ENCODE measurements at places on chromosomes 5 and 9.

DNA sequence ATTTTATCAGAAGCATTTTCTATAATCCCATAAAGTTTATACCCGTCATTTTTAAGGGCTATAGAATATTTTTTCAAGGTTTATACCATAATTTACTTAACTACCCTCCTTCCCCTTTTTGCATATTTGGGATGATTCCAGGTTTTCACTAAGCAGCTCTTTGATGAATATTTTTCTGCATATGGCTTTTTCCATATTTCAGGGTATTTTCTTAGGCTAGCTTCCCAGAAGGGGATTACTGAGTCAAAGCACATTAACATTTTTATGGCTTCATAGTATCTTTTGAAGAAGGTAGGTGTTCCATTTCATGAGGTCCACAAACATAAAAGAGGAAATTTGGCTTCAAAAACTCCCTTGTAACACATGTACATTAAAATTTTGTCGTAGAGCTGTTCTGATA, 14.6 kb upstream of the COL15A1 start:
- DNase-seq = no peak

- DNase-seq = no peak
These were observed 13.6 kb upstream of the SLC22A4 start for GRCh38 chr5:132280371-132281240.

- no peak for DNase-seq
These were observed 112.0 kb downstream of the ADAMTS16 start for GRCh38 chr5:5252106-5252505.

GRCh38 chr9:134688231-134688630, 46.6 kb downstream of the COL5A1 start:
- no peak for DNase-seq

DNA sequence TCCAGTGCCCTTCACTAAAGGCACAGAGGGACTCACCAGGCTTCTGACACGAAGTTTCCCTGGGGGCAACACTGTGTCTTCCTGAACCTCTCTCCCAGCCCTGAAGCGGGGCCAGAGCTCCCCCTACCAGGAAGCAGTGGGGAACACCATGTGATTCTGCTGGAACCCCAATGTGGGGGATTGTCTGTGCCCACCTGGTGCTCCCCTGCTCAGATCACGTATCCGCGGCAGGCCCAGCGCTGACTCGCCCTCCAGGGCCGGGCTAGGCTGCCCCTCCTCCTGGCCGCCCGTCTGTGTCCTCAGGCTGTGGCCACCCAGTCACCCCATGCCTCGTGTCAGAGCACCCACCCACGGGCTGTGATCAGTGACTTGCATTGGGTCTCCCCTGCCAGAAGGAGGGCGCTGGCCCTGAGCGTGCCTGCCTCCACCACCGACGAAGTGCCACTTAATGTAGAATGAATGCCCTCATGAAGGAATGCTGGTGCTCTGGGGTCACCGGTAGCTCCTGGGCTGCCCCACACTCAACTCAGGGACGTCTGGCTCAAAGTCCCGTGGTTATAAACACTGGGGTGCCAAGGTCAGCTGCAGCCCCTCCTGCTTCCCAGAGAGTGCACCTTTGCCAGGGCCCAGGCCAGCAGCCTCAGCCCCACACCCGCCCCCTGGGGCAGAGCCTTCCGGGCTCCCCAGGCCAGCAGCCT, 22.1 kb downstream of the SARDH start:
- DNase-seq = no peak

DNA sequence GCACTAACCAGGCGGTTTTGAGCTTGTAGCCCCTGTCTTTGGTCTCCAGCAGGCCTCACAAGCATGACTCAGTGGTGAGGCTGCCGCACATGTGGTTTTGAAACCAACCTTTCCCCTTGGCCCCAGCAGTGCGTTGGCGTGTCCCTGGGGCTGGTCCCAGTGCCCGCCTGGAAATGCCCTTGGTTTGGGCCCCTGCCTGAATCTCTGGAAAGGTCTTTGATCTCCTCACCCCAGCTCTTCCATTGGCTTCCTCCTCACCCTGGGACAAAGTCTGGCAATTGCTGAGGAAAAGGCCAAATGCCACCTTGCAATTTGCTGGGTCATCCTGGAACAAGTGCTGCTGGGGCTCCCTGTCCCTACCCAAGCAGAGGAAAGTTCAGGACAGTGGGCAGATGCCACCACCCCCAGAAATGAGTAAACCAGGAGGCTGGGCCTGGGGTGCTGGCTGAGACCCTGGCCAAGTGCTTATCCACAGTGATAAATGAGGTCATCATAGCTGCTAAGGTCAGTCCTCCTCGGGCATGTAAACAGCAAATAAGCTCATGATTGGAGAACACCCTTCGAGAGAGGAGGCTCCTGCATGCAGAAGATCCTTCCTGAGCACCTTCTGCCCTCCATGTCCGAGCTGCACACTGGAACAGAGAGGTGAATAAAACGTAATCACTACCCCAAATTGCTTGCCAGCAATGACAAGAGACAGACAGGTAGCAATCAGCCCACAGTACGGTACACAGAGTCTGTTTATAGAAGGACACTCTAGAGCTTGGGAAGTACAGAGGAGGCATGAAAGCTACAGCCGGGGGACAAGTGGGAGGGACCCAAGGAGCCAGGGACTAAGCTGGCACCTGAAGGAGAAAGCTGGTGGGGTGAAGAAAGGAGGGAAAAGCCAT, 98.9 kb upstream of the CPEB4 start:
- peak; percentile 71 for DNase-seq

DNA sequence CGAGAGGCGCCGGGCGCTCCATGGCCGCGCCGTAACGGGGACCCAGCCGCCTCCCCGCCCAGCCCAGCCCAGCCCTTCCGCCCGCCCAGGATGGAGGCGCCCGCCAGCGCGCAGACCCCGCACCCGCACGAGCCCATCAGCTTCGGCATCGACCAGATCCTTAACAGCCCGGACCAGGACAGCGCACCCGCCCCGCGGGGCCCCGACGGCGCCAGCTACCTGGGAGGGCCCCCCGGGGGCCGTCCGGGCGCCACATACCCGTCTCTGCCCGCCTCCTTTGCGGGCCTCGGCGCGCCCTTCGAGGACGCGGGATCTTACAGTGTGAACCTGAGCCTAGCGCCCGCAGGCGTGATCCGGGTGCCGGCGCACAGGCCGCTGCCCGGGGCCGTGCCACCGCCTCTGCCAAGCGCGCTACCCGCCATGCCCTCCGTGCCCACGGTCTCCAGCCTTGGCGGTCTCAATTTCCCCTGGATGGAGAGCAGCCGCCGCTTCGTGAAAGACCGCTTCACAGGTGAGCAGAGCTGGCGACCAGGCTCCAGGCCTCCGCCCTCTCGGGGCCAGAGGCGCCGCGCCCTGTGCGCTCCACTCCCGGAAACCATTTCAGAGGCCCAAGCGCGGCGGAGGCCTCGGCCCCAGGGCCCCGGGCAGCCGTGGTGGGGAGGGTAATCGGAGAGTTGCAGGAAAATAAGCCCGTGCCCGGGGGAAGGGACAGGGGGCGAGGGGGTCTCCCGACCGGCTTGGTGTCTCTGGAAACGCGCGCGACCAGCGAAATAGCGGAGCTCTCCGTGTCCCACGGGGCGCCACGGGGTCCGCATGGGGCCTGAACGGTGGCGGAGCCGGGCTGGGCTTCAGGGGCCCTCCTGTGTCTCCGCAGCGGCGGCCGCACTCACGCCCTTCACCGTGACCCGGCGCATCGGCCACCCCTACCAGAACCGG, 496 bp downstream of the TLX3 start:
- DNase-seq = peak; percentile 50

DNA sequence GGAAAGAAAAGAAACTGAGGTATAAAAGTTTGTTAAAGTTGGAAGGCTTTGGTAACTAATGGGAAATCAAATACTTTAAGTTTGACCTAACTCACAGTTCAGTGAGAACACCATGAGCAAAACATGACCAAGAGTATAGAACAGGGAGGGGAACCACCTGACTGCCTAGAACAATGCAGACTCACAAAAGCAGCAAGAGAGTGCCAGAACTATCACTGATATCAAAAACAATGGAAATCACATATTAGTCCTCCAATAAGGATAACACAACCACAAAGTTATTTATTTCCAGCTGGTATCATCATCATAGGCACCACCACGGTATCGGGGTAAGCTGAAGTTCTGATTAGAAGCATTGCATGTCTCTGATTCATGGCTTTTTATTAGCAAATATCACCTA, 77.5 kb downstream of the TRPM6 start:
- no peak for DNase-seq

DNA sequence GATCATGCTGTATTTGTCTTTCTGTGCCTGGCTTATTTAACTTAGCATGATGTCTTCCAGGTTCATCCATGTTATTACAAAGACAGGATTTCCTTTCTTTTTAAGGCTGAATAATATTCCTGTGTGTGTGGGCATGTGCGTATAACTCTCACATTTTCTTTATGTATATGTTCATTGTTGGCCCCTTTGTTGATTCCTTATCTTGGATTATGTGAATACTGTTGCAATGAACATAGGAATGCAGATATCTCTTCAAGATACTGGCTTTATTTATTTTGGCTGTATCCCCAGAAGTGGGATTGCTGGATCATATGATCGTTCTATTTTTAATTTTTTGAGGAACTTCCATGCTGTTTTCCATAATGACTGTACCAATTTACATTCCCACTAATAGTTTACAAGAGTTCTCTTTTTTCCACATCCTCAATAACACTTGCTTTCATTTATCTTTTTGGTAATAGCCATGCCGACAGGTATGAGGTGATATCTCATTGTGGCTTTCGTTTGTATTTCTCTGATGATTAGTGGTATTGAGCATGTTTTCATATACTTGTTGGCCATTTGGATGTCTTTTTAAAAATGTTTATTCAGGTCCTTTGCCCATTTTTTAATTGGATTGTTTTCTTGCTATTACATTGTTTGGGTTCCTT, 38.0 kb downstream of the CREBRF start:
- no peak for DNase-seq

DNA sequence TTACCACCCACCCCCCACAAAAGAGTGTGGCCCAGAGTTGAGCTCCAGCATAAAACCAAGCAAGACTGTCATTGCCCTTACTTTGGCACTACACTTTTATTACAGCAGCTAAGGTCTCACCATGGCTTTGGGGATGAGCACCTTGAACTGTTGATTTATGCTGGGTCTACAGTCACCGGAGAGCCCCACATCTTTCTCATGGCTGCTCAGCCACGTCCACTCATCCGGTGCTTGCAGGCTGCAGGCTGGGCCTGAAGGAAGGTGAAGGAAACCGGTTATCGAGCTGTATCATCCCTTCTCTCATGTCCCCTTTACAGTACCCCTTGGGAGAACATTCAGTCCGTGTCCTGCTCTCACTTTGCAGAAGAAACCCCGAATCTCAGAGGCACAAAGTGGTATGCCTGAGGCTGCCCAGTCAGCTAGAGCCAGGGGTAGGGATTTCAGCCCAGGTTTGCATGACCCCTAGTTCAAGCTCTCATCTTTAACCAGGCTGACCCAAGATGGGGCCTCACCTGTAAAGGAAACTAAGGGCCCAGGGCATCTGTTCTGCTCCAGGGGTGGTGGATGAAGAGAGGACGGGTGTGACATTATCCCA, 11.6 kb downstream of the TMOD1 start:
- DNase-seq = no peak

- DNase-seq = peak; percentile 80
These were observed 101.3 kb downstream of the RASEF start for GRCh38 chr9:82961504-82962125.

GRCh38 chr5:78810098-78810920, 161.7 kb upstream of the LHFPL2 start:
- no peak for DNase-seq

DNA sequence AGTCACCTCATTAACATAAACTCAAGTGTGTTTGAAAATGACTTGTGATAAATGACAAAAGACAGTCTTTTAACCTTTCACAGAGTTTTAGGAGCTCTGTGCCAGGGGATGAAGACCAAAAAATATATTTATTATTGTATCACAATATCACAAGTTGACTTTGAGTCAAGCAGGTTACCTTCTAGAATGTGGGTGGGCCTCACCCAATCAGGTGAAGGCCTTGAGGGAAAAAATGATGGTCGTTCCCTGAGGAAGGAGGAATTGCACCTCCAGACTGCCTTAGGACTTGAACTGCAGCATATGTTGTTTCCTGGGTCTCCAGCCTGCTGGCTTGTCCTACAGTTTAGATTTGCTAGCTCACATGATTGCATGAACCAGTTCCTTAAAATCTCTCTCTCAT, 41.6 kb upstream of the PANK3 start:
- DNase-seq = no peak
